HT1080 (cell line): ENCODE measurements at places on chromosomes 2 and 18.

DNA sequence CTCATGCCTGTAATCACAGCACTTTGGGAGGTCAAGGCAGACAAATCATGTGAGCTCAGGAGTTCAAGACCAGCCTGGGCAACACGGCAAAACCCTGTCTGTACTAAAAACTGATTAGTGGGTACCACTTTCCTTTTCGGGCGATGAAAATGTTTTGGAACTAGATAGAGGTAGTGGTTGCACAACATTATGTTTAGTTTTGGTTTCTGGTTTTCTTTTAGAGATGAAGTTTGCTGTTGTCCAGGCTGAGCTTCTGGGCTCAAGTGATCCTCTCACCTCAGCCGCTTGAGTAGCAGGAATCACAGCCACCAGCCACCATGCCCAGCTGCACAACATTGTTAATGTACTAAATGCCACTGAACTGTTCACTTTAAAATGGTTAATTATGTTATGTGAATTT, 27.6 kb downstream of the AAK1 start:
- DNase-seq = no peak

GRCh38 chr2:226159875-226160479, 639.6 kb downstream of the IRS1 start:
- DNase-seq = peak; percentile 43

DNA sequence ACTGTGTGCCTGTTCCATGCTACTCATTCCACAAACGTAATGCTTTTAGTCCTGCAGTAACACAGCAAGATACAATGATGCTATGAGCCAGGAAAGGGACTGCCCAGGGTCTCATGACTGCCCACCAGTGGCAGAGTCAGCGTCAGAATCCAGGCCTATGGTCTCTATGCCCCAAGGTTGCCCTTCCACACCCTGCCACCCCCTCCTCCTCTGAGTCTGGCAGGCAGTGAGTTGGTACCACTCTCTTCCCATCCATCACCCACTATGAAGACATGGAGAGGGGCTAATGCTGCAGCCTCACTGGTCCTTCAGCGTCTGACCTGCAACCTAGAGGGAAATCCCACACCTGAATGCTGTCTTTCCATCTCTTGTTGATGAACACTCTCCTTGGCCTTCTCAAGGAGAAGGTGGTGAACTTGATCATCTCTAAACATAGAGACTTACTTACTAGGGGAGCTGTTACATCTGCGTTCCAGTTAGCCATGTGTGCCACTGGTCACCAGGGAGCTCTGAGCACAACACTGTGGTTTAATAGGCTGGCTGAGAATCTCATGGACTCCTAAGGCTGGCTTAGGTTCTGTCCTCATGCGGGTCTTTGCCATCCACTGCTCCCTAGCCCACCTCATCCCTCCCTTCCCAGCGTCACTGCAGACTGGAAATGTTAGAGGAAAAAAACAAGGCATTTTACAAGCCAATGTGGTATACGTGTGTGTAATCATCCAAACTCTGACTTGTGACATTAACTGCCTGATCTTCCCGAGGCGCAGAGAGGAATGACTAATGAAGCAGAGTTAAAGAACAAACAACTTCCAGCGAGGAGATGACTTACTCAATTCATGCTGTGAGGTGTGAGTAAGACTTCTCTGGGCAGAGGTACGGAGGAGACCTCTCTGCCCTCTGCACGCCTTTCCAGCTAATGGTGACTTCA, 28.8 kb downstream of the STEAP3 start:
- DNase-seq = peak; percentile 98

DNA sequence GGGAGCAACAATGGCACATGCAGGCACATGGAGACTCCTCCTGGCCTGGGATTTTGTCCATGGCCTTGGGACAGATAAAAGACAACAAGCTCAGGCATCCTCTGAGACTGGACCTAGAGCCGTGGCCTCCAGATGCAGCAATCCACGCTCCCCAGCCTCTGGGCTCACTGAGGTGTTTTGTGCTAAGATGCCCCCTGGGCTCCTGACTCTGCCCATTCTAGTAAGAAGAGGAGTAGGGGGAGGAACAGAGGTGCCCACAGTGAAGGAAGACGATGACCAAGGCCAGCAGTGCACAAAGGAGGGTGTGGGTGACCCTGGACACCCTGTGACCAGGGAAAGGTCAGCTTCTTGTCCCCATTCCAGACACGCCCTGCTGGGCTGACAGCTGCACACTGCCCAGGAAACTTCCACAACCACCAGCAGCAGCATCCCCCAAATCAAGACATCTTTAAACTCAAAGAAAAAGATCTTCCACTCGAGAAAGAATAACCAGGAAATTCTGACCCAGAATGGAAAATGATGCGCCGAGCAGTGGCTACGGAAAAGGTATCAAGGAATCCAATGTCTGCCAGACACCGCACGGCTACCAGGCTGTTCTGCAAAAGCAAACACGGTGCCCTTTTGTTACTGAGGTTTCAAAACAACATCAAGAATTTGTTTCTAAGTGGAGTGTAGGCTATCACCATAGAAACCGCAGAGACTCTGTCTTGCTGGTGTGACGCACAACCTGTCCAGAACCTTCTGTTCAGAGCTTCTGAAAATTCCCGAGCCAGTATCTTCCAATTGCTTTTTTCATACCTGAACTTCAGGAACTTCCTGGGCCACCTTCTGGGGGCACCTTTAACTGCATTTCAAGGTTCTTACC, 65.5 kb downstream of the ZNF516 start:
- no peak for DNase-seq

DNA sequence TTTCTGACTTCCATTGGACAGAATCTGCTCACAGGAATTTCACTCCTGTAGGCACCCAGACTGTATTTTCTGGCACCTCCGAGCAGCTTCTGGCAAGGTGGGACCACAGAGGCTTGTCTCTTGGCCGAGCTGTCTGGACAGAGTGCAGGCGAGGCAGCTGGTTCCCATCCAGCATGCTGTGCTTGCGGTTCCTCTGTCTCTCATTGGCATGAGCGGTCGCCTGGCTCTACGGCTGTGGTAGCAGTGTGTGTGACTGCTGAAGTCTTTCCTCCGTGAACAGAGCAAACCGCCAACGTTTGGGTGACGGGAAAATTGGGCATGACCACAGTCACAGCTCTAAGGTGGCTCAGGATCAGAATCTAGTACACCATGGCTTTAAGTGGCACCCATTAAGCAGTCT, 411.7 kb upstream of the NETO1 start:
- DNase-seq = no peak

DNA sequence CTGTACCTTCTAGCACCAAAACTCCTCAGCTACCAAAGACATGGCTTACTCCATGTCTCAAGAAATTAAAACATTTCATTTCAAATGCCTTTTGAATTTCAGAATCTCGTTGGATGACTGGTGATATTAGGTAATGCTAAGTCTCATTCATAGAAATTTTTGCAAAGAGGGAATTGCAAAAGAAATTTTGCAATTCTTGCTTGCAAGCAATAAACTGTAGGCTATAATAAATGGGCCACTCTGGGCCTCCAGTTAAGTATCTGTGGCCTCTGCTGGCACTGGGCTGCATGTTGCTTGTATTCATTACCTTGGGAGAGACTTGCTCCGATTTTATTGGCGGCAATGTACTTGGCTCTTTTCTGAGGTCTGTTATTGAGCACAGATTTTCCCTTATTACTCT, 2.8 kb upstream of the LCLAT1 start:
- DNase-seq = no peak

- DNase-seq = no peak
Observed at GRCh38 chr18:26832302-26832701, 33.2 kb downstream of the AQP4 start.

DNA sequence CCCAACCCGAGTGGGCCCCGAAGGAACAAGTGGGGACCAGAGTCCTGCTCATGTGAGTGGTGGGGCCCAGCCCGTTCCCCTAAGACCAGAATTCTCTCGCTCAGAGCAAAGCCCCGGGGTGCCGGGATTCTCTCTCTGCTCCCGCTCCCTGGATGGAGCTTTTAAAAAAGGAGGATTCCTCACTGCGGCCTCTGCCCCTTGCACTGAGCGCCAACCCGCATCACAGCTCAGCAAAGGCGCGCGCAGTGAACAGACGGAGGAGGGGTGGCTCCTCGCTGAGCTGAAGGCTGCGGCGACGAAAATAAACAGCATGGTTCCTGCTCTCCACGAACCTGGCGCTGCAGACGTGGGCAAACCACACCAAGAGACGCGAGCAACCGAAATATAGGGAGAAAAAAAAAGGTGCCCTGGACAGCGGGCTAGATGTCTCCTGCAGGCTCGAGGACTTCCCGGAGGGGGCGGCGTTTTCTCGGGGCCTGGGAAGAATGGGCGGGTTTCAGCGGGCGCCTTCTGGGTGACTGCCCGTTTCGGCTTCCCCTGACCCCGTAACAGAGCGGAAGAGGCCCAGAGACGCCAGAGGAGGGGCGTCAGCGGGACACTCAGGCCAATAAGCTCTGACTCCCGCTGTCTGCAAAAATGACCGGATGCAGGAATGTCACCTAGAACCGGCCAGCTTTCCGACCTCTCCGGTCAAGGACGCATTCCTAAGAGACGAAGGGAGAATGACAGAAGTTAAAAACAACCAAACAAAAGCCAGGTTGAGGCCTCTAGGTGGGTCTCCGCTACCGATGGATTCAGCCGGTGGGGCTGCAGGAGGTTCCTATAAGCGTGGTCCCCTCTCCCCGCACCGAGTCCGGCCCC, 819 bp upstream of the KLF11 start:
- no peak for DNase-seq

- no peak for DNase-seq
Observed at GRCh38 chr2:188477564-188478103, 186.0 kb downstream of the GULP1 start.

DNA sequence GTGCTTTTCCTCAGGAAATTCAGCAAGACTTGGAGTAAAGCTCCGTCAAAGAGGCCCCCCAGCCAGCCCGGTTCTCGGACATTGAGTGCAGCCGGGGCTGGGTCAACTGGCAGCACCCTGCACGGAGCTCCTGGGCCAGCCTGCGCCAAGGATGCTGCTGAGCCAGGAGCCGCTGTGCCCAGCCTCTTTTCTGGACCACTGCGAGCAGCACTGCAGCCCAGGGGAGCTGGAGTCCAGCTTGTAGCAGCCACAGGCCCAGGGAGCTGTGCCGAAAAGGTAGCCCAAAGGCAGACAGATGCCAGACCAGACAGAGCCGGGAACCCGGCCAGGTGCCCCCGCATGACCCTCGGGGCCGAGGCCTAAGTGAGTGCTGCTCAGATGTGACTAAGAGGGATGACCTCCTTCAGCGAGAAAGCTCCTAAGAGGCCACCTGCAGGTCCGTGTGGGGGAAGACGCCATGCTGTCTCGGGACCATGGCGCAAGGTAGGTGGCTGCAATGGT, 7.3 kb downstream of the CLHC1 start:
- DNase-seq = no peak

GRCh38 chr2:160695402-160696086, 201.9 kb upstream of the RBMS1 start:
- peak; percentile 50 for DNase-seq

DNA sequence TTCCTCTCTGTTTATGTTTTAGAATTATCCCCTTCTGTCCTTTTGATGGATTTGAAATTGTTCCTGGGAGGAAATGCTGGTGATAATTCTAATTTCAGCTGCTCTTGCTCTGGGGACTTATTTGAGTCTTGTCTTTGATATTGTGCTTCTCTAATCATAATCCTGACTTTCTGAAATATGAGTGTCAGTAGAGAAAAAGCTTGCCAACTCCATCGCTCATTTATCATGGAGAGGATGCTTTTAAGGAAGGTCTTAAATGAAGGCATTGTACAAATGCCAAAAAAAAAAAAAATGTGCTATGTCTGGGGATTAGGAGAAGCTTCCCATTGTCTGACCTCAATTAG, 159.5 kb downstream of the NYAP2 start:
- DNase-seq = no peak

GRCh38 chr18:5646739-5647138, 102.9 kb upstream of the EPB41L3 start:
- no peak for DNase-seq
